ENCODE measurements at places on chromosomes 2 and 18.

DNA sequence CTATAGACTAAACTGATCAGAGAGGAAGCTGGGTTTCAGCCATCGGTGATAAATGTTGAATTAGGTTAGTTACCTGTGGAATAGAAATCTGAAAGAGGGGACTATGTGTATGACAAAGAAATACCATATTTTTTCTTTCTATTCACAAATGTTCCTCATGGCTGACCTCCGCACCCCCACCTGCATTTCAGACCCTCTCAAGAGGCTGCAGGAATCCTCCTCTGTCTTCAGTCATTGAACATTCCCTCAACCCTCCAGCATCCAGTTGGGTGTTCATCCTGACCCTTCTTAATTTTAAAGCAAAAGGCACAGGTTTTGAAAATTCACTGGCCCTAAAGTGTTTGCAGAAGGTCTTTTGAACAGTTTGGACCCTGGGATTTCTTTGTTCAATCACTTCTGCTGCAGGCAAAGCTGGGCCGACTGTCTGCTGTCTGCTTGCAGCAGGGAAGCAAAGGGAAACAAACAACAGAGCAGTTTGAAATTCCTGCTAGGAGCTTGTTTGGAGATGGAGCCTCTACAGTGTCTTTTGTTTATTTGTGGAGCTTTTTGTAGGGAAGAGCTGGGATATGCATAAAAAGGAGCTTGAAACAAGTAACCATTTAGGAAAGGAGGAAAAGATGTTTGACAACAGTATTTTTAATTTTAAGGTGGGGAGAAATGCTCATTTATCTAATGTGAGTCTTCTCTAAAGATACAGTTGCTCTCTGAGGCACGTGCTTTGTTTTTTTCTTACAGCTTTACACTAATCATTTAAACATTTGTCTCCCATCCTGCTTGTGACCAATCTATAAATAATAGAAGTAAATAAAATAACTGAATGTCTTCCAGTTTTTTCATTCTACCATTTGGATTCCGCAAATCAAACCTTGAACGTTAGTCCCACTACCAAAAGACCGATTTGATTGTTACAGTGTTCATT, 213.3 kb upstream of the MMADHC start:
- no peak for DNase-seq

DNA sequence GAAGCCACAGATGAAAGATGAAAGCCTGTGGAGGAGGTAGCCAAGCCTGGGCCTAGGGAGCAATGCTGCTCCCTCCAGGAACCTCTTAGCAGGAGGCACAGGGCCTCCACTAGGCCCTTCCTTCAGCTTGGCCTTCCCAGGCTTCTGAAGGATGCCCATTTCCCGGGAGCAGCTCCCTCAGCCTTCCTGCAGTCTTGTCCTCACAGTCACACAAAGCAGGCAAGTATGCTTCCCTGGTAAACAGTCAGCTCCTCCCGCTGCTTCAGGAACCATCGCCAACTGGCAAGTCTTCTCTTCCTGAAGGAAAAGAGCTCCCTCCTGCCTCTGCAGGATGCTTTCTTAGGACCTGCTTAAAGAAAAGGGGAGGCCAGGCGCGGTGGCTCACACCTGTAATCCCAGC, 53.2 kb downstream of the SMAD7 start:
- DNase-seq = no peak

DNA sequence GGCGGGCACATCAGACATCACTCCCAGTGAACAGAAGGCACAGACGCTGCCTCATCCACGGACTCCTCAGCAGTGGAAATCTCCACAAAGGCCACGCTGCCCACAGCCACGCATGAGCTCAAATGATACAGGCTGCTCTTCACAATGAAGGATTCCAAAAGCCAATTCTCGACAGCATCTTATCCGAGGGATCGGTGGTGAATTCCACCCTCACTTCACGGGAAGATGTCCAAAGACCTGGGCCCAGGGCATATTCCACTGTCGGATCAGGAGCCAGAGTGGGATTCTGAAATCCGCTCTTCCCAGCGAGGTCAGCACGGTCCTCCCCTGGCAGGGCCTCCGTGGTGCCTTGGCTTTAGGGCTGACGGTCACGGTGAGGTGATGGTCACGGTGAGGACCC, 55.8 kb downstream of the EIPR1 start:
- no peak for DNase-seq

GRCh38 chr2:1101982-1102590, 151.4 kb downstream of the SNTG2 start:
- no peak for DNase-seq

DNA sequence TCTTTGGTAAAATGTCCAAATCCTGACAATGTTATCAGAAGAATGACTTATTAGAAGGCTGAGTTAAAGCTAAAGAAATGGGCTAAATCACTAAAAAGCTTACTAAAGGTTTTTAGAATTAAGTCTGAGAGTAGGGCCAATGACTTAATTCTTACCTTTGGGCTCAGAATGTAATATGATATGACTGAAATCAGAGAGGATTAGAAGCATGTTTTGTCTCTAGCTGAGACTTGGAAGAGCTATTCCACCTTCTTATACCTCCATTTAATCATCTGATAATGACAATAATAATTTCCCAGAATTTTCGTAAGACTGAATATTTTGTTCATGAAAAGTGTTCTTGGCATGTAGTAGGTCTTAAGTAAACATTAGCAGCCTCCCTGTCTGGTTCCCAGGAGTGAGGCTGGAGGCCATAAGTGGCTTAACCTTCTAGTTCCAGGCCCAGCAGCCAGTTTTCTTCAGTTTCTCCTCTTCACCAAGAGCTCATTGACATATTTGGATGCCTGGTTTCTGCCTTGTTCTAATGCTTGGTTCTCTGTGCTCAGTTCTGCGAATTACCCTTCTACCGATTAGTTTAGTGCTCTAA, 25.5 kb upstream of the E2F6 start:
- peak; percentile 12 for DNase-seq

GRCh38 chr2:28322981-28323396, 69.7 kb upstream of the FOSL2 start:
- no peak for DNase-seq

- DNase-seq = no peak
Measured at GRCh38 chr2:50385349-50385748, 646.6 kb downstream of the NRXN1 start.

Measured in NCI-H524 treated with DMSO at 0.1 percent for 48 hours (cell line).